Stimulated activated CD4-positive, alpha-beta T cell treated with anti-CD3 and anti-CD28 coated beads, Interleukin-4, amount 100 ng/mL, for 24 hours (primary cell): ENCODE measurements at places on chromosomes 7 and 10.

DNA sequence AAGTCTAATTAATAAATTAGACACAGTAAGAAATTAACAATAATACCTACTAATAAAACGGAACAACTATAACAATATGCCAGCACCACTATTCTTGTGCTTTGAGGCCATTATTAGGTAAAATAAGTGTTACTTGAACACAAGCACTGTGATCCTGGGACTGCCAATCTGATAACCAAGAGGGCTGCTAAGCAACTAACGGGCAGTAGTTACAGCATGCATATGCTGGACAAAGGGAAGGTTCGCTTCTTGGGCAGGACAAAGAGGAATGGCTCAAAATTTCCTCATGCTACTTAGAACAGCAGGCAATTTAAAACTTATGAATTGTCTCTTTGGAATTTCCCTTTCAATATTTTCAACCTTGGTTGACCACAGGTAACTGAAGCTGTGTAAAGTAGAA, 718.6 kb downstream of the SORCS3 start:
- DNase-seq = no peak

- DNase-seq = no peak
These were observed 68.9 kb downstream of the DYNC1I1 start for GRCh38 chr7:95840953-95841950.

DNA sequence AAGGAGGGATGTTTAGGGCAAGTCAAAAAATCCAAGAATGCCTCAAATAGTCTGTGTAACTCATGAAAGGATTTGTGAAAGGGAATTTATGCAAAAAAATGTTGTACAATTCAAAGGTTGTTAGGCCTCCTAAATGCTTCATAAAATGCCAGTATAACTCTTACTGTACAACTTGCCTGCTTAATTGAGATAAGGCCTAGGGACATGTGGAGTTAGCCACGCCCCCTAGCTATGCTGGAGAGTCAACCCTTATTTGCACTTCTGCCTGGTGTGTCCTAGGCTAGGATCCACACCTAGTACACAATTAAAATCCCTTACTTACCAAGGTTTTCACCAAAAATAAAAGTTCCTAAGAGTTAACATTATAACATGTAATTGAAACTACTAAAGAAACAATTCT, 77.2 kb downstream of the ZNF680 start:
- DNase-seq = no peak

DNA sequence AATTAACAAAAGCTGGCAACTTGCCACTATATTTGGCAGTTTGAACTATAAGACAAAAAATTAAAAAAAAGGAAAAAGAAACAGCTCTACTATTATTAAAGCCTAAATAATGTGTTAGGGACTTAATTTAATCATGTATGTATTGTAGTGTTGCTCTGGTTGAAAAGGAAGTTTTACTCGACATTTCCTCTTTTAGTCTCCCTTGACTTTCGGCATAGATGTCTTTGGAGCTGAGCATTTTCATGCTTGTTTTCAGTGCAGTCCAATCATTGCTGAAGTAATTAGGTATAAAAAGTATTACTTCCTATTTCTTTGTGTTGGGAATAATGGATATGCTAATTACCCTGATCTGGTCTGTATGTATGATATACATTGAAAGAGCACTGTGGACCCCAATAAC, 216.8 kb upstream of the KLF6 start:
- DNase-seq = no peak

- no peak for DNase-seq
These were observed 140.1 kb downstream of the GLI3 start for GRCh38 chr7:42096681-42097561.

- no peak for DNase-seq
These were observed 853 bp downstream of the NKX6-2 start for GRCh38 chr10:132784866-132785722.

DNA sequence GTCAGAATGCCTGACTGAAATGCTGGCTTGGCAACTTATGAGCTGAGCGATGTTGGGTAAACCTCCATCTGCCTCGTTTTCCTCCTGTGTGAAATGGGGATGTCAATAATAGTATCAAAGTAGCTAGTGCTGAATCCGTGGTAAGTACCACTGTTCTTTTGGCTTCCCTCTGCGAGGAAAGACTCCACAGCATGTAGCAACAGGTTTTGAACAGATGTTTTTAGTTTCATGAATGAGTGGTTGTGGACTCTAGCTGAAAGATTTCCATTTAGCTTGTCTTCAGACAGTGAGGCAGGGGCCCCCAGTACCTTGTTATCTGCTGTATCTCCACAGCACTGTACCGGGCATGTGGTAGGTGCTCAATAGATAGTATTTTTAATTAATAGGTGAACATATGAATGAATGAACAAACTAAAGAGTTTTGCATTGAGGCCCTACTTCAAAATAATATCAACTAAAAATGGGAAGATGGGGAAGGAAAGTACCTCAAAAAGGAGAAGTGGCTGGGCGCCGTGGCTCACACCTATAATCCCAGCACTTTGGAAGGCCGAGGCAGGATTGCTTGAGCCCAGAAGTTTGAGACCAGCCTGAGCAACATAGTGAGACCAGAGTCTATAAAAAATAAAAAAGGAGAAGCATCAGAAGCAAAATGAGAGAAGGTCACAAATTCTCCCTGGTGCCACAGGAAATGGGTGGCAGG, 5.6 kb upstream of the DLG5 start:
- DNase-seq = no peak

DNA sequence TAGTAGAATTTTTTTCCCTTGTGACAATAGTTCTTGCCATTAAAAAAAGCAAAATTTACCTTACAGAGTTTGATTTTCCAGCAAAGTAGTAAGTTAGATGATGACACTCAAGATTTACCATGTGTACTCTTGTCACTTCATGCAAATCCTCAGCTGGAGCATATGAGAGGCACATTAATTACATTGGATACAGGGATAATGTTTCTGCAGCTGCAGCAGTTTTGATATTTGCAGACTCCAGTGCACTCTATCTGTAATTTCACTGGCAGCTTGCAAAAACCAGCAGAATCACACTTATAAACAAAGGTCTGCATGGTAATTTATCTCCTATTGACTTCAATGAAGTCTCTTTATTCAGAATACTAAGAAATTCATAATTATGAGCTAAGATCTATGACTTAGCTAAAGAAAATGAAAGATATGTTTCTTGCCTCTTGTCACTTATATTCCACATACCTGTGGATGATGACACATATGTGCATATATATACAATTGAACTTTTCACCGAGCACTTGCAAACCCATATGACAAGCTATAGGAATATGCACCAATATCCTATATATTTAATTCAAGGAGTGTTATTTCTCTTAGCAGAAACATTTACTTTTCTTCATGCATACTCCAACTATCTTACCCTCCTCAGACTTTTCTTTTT, 530.6 kb downstream of the PHTF2 start:
- no peak for DNase-seq

DNA sequence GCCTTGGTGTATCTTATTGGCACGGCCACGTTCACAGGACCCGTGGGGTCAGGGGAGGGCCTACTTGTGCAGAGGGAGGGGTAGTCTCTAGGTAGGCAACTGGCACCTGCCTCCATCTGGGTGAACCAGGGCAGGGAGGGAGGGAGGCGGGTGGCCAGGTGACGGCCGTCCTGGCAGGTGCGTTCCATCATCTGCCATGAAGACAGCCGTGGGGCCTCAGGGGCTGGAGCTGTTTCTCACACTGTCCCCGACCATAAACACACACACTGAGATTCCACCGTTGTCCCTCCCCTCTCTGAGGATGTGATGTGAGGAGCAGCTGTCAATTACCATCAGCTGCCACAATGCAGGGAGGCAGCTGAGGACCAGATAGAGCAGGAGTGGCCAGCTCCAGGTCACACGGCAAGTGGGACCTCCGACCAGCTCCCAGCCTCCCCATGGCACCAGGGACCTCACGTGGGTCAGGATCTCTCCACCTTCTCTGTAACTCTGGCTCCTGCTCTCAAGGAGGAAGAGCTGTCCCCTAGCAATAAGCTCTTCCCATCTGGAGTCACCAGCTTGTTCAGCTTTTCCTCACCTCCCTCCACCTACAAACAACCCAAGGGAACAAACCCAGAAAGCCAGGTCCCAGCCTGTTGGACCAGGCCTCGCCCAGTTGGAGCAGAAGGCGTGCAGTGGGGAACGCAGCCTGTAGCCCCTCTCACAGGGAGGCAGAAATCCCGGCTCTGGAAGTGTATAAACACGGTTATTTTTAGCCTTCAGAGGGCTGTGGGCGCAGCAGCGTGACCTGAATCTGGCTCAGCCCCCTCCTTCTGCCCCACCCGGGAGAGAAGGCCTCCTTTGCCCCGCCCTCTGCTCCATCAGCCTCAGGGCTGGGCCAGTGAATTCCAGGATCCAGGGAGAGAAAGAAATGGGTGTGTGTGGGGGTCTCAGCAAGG, 33.1 kb downstream of the ZMIZ1 start:
- no peak for DNase-seq

- DNase-seq = no peak
These were observed 47.5 kb downstream of the RGS10 start for GRCh38 chr10:119495021-119495505.

GRCh38 chr10:129626796-129627435, 159.9 kb downstream of the MGMT start:
- DNase-seq = no peak

DNA sequence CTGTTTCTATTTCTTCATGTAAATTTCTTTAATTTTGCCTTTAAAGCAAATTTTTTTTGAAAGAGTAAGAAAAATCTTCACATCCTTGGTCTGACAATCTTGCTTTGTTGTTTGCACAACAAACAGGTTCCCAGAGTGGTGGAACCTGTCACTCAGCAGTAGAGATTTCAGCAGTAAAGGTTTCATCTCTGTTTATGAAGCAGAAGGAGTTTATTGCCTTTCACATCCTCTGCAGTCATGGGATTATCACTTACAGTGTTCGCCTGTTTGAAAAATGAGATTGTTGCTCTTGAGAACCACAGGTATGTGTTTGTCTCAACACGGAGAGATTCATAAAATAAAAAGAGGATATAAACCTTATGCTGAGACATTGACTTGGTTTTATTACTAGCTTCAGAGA, 342.6 kb downstream of the IPMK start:
- DNase-seq = no peak

DNA sequence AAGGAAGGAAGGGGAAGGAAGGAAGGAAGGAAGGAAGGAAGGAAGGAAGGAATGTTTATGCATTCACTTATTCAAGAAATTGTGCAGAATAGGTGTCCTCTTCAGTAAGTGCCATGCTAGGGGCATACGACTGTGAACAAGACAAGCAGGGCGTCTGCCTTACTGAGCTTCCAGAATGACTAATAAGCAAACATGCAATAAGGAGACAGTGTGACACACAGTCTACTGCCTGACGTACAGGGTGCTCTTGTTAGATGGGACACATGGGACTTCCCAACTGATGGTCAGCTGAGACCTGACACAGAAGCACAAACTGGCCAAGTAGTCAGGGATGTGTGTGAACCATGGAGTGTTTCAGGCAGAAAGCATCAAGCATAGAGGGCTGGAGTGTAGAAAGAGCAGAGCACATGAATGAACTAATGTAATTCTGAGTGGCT, 18.2 kb downstream of the DNAJC12 start:
- DNase-seq = no peak

DNA sequence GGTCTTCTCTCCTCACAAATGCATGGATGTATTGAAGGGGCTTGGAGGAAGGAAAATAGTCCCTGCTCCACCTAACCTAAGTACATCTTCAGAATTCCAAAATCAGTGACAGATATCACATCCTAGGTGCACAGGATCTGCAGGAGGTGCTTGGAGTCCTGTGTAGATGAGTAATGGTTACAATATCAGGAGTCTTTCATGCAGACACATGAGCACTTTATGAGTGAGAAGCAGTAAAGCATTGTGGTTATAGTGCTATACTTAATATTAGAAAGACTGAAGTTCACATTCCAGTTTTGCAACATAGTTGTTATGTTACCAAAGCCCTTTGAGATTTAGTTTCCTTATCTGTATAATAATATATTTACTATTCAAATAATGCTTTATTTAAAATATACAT, 516.7 kb downstream of the NEBL start:
- no peak for DNase-seq

DNA sequence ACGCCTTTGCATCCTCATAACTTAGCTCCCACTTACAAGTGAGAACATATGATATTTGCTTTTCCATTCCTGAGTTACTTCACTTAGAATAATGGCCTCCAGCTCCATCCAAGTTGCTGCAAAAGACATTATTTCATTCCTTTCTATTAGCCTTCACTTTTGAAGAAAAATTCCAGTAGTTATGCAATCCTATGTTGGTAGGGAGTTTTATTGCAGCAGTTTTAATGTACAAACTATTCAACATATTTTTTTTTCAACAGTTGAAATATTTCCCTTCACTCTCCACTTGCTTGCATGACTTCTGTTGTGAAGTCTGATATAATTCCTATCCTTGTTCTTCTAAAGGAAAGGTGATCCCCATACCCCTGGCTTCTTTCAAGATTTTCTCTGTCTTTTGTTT, 27.3 kb upstream of the ARHGAP22 start:
- DNase-seq = no peak

- no peak for DNase-seq
These were observed 171.6 kb downstream of the WDR37 start for GRCh38 chr10:1227510-1228402.

GRCh38 chr10:26251925-26252324, 35.4 kb downstream of the GAD2 start:
- no peak for DNase-seq

DNA sequence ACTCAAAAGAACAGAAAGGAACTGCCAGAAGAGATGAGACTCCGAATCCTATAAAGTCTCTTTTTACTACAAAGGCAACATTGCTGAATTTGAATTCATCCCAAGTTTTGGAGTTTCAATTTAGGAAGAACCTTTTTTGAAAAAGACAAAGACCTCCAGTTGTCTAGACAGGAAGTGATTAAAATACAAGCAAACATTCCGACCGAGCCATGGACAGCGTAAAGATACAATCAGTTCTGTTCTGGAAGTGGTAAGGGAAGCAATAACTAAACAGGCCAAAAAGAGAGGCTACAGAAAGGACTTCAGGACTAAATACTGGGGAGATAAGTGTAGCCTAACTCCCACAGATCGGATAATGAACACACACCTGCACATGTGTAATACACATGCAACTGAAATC, 101.0 kb downstream of the SMURF1 start:
- no peak for DNase-seq

DNA sequence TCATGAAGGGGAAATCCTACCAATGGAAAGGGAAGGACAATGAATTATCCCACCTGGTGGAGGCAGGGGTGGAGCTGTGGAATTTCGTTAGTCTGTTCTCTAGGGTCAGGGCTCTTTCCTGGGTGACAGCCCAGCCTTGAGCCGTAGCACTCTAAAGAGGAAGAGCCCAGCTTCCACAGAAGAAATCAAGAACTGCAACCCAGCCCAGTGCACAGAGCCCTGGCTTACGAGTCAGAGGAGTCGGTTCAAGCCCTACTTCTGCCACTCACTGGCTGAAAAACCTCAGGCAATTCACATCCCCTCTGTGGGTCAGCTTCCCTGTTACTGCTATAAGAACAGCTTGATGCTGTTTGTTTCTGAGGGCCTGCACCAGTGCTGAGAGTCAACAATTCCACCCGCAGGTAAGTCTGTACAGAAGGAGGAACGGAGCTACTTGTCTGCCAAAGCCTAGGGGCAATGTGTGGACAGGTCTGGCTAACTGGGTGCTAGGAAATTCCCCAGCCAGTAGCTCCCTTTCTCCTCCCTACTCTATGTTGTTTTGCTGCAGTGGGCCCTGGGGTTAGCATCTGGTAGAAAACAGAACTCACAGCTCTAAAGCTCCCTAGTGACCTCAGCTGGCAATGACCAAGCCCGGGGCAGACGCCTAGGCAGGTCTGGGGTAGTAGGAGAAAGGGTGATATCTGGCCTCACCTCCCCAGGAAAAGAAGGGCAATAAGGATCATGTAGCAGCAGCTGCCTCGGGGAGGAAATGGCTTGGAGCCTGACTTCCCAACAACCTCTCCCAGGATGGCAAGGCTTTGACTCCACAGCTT, 3.3 kb downstream of the AVPI1 start:
- DNase-seq = no peak

- DNase-seq = peak; percentile 64
These were observed 1.1 kb downstream of the KIAA1217 start for GRCh38 chr10:24209946-24210491.
